Bronchial epithelial cell (primary cell): ENCODE measurements at places on chromosomes 13 and 19. TPM values are rescaled to one million over a fixed set of nuclear protein-coding genes. Genes with fewer than 3 reads are reported as not detected.

Gene OR7A5
- not detected in 2 replicates for total RNA-seq

Gene PCCA
- total RNA-seq = 23.9 and 27.1 TPM in 2 replicates

Gene MRPS12
- total RNA-seq = 56.5 and 62.4 TPM in 2 replicates

Gene CGB2
- total RNA-seq = not detected in 2 replicates

Gene CLASRP
- 12.5 and 19.2 TPM in 2 replicates for total RNA-seq

Gene GRIK5
- under 0.01 TPM in 2 replicates for total RNA-seq

Gene SLC46A3
- 0.79 and 1.5 TPM in 2 replicates for total RNA-seq

Gene CYP2F1
- not detected in 2 replicates for total RNA-seq
